ENCODE measurements at places on chromosomes 5 and 9.
A peak's percentile ranks its signal among the peaks of the same experiment; 100 is the strongest.

DNA sequence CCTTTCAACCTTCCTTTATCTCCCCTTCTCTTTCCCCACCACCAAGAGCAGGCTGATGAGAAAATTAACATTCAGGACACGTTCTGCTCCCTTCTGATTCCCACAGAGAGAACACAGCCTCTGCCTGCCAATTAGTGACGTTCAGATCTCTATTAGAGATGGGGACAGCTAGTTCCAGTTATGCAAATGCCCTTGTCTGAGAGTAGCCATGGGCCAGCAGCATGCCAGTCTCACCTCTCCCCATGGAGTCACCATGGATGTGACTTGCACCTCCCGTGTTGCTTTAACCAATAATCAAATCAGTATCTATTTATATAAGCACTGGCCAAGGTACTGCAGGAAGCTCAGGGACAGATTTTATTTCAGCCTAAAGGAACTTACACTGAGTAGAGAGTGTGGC lies 61.3 kb downstream of the KCNIP1 start:
- DNase-seq, result no peak

- DNase-seq, result no peak
These were observed 2.9 kb upstream of the NXNL2 start for GRCh38 chr9:88531920-88532698.

GRCh38 chr5:176644294-176644693 lies 3.0 kb upstream of the TSPAN17 start:
- DNase-seq, result no peak

GRCh38 chr5:179264783-179265513 lies 80.3 kb downstream of the ADAMTS2 start:
- DNase-seq, result no peak

GRCh38 chr5:160116991-160117390 lies 2.3 kb downstream of the PWWP2A start:
- no peak for DNase-seq

DNA sequence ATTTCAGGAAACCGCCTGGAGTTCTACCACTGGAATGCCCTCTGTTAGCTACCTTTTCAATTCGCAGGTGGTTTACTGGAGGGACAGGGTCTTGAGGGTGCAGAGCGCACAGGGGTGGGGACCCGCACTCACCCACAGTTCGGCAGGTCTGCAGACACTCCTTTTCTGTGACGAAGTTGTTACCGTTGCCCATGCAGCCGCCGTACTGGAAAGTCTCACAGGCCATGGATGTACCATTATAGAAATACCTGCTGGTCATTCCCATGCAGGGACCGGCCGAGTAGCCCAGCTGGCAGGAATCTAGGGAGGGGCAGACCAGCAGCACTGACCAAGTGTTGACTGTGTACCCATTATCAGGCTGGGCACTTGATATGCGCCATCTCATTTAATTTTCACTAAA lies 16.8 kb downstream of the AMBP start:
- DNase-seq, result no peak

GRCh38 chr5:2254406-2254805 lies 371.7 kb upstream of the IRX4 start:
- DNase-seq, result no peak

GRCh38 chr9:84970432-84970831 lies 300.9 kb downstream of the NTRK2 start:
- no peak for DNase-seq

DNA sequence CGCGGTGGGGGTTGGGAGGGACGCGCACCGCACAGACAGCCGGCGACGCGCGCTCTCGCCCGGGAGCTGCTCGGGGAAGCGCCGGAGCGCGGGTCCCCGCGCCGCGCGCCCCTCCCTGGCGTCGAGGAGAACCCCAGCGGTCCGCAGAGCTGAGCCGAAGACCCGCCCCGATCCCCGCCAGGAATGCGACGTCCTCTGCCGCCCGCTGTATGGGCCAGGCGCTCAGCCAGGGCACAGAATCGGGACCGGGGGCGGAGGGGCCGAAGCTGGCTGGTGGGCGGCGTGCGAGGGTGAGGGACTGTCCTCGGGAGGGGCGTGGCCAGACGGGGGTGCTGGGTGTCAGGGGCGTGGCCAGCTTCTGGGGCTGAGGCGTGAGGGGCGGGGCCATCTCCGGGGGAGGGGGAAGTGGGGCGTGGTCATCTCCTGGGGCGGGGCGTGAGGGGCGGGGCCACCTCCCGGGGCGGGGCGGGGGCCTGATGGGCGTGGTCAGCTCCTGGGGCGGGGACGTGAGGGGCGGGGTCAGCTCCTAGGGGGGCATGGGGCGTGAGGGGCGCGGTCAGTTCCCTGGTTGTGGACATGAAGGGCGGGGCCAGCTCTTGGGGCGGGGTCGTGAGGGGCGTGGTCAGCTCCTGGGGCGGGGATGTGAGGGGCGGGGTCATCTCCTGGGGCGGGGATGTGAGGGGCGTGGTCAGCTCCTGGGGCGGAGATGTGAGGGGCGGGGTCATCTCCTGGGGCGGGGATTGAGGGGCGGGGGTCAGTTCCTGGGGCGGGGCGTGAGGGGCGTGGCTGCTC lies 965 bp downstream of the PTGDS start:
- DNase-seq, result peak; percentile 92

DNA sequence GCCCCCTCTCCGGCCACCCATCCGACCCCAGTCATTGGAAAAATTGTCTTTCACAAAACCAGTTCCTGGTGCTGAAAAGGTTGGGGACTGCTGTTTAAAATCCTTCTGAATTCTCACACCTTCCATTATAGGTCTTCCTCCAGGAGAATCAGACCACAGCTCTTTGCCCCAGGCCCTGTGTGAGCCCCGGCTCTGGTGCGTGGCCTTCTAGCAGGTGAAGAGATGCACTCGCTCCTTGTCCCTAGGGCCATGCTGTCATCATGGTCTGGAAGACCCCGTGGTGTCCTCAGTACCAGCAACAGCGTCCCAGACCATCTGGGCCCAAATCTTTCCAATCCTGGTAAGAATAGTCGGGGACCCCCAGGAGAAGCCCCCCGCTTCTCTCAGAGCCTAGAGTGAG lies 95.2 kb downstream of the DAP start:
- peak; percentile 68 for DNase-seq

DNA sequence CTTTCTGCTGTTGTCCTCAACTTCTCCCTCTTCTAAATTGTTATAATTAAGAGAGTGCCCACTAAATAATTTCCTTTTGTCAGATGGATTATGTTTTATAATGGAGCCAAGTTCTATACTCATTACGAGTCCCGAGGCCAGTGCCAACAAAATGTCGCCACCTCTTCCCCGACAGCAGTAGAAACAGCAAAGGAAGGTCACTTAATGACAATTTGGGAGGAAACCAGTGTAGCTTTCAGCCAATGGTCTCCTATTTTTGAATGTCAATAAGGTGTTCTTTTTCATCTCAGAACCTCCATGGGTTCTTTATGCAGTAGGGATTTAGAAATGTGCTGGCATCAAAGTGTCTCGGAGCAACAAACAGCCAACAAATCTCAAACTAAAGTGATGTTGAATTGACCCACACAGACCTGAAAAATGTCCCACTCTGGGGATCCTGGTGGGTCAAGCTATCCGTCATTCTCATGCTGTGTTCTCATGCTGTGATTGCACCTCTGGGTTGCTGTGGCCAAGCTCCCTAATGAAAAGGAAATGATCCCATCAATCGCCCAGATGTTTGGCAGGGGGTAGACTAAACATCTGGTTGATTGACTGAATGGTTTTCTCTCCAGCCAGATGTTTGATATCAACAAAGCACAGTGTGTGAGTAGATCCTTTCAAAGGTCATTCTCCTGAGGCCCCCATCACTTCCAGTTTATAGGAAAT lies 291.9 kb downstream of the DMAC1 start:
- no peak for DNase-seq

GRCh38 chr9:91028166-91028827 lies 226.7 kb downstream of the SYK start:
- DNase-seq, result peak; percentile 76

DNA sequence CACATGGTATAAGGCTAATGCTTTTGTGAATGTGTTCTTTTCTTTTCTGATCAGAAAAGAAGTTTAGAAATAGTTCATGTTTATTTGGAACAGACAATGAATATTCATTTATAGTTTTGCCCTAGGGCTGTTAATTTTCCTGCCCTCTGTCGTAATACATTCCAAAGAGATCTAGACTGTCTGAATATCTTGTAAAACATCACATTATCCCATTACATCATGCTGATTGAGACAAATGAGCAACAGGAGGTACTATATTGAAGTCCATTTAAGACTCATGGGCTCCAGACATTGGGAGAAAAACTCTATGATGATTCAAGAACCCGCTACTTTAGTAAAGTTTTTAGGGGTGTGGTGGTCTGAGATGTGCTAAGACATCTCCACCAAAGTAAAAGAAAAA lies 121.2 kb upstream of the MAP1B start:
- DNase-seq, result no peak

- DNase-seq, result no peak
These were observed 15.6 kb upstream of the PRKAA1 start for GRCh38 chr5:40813698-40814281.

DNA sequence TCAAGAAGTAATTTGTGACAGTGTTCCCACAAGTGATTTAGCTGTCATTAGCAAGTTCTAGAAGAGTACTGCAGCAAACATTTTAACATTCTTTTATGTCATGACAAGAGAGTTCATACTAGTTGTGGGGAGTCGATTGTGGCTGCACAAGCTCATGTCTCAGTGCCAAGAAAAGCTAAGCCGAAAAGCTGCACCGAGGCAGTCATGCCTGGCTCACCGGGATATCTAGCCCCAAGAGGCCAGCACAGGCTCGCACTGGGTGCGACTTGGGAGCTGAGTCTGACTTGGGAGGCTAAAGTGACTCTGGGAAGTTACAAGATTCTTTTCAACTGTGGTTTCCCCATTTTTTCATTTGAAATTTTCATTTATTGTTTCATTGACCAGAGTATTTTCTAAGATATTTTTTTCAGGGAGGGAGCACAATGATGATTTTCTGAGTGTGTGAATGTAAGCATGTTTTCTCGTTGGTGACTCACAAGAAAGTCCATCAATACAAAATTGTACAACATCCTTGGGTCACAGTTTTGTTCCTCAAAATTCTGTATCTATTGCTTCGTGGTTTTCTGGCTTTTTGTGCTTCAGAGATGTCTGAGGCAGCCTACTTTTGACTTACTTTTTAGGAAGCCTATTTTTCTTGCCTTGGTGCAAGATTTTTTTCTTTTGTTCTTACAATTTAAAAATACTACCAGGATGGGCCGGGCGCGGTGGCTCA lies 18.7 kb downstream of the CAST start:
- no peak for DNase-seq

GRCh38 chr9:119968836-119969707 lies 599.8 kb upstream of the BRINP1 start:
- DNase-seq, result peak; percentile 46

GRCh38 chr5:179113945-179114641 lies 53.9 kb downstream of the ZNF354C start:
- peak; percentile 4 for DNase-seq

GRCh38 chr5:59193616-59194319 lies 610.9 kb downstream of the RAB3C start:
- no peak for DNase-seq

DNA sequence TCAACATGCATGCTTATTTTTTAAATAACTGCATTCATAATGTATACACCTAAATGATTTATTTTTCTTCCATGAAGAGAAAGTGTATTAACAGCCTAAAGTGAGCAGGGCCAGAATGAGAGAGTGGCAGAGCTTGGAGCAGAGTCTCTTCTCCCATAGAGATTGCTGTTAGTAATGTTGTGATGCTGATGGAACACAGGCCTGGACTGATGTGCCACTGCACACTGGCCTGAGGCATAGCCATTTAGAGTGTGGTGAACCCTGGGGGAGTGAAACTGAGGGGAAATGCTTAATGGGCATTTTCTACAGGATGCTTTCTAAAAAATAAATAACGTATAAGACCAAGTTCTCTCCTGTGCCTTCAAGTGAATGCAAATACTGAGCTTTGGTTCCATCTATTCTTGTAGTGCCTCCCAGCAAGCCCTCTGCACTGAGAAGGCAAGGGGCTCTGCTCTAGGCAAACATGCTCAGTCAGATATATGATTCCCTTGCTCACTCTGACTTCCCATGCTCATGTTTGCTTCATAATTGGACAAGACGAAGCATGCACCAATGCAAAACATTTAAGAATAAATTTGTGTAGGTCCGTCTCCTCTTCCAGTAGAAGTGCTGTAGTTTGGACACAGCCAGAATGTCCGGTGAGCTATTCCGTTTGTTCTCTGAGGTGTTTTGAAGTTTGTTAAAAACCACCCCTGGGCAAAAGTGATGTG lies 185.7 kb downstream of the PBX3 start:
- no peak for DNase-seq

GRCh38 chr5:67353500-67354450 lies 157.2 kb upstream of the CD180 start:
- no peak for DNase-seq

DNA sequence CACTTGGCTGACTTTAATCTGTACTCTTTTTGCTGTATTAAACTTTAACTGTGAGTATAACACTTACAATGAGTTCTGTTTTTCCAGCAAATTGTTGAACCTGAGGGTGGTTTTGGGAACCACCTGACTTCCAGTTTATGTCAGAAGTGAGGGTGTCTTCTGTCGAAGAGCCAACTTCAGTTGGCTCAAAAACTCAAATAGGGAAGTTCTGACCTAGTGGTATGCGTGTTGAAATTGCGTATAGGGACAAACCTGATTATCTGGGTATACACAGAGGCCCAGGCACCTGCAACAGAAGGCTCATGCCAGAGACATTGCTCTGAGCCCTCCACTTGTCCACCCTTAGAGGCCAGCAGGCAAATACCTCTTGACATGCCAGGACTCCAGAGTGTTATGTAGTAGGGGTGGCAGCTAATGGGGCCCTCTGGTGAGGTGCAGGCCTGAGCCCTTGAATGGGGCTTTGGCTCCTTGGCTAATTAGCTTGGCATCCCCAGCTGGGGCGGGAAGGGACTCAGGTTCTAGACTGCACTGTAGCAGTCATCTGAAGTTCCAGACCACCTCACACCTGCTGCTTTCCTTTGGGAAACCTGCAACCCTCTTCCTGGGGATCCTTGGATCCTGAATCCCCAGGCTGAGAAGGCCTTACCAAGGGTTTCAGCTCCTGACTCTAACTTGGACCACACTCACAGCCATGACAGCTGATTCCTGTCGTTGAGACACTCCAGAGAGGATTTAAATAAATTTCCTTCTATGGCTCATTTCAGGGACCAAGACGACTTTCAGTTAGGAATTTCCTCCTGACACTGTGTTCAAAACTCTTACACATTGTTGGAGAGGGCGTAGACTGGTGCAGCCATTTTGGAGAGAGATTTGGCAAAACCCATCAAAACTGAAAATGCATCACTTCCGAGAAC lies 189.6 kb downstream of the HSPA4 start:
- no peak for DNase-seq

GRCh38 chr5:175168882-175169507 lies 275.0 kb downstream of the DRD1 start:
- DNase-seq, result no peak

- DNase-seq, result no peak
These were observed 316.9 kb downstream of the ADGRV1 start for GRCh38 chr5:90875456-90875855.

DNA sequence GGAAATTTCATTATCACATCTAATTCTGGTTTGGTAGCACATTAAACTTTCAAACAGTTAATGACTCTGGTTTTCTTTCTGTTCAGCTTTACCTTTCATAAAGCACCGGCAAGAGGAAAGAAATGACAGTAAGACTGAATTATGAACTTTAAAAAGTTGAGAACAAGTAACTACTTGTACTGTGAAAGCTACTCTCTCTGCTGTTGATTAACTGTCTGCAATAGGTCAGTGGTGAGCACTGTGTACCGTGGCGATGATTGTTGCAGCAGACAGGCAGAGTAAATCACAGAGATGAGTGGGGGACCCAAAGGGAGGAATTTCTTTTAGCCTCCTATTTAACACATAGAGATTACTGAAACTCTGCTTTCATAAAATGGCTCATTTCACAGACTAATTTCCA lies 74.0 kb upstream of the MEF2C start:
- DNase-seq, result no peak

- no peak for DNase-seq
These were observed 66.9 kb downstream of the SYK start for GRCh38 chr9:90868555-90868954.
